ENCODE measurements at places on chromosomes 2 and 18. TPM values are rescaled to one million over a fixed set of nuclear protein-coding genes. Genes with fewer than 3 reads are reported as not detected.

GPR45 gene
- polyA plus RNA-seq, result 0.26 TPM

GRCh38 chr2:66699793-66700676 is 265.1 kb downstream of the MEIS1 start:
- DNase-seq, result no peak

GRCh38 chr2:237700512-237701032 is 73.2 kb downstream of the LRRFIP1 start:
- DNase-seq, result no peak

DAW1 gene
- not detected for polyA plus RNA-seq

- DNase-seq, result no peak
These were observed 41.3 kb downstream of the REV1 start for GRCh38 chr2:99448556-99448955.

SERPINB12 gene
- polyA plus RNA-seq, result not detected

GRCh38 chr2:216160786-216161185 is 51.6 kb downstream of the XRCC5 start:
- DNase-seq, result no peak

All from left renal pelvis (tissue), 4 donors.